ENCODE measurements at places on chromosomes 6 and 20. TPM values are rescaled to one million over a fixed set of nuclear protein-coding genes. Genes with fewer than 3 reads are reported as not detected.

Gene PROKR2
- not detected for total RNA-seq

Gene BHLHE23
- not detected for total RNA-seq

Gene C6orf58
- total RNA-seq, result not detected

Gene BNIP5
- total RNA-seq, result not detected

Gene POU5F1
- total RNA-seq, result 1.3 TPM

Gene MDFI
- total RNA-seq, result 61.3 TPM

Gene KIAA1755
- not detected for total RNA-seq

Gene TTLL9
- under 0.01 TPM for total RNA-seq

Gene SLC44A4
- 10.5 TPM for total RNA-seq

Gene CLPSL1
- total RNA-seq, result not detected

Gene SIRT5
- total RNA-seq, result 10.8 TPM

Gene MTRF1L
- total RNA-seq, result 11.3 TPM

Gene CCN6
- not detected for total RNA-seq

Gene RBM24
- 0.13 TPM for total RNA-seq

Gene PBOV1
- not detected for total RNA-seq

Gene METTL24
- total RNA-seq, result not detected

Gene NKAIN2
- under 0.01 TPM for total RNA-seq

Gene MEI4
- total RNA-seq, result not detected

Gene ANGPT4
- total RNA-seq, result not detected

Gene TINAG
- total RNA-seq, result not detected

Gene THBS2
- 3.6 TPM for total RNA-seq

Gene C20orf144
- not detected for total RNA-seq

Gene NHLRC1
- 1.8 TPM for total RNA-seq

Gene ALDH8A1
- 1.1 TPM for total RNA-seq

Gene SLC26A8
- total RNA-seq, result not detected

Gene GPR6
- not detected for total RNA-seq

Gene COL19A1
- not detected for total RNA-seq

Gene KCNS1
- total RNA-seq, result 0.53 TPM

Gene FILIP1
- total RNA-seq, result under 0.01 TPM

Gene OOEP
- total RNA-seq, result not detected

Gene SIRPB1
- not detected for total RNA-seq

Gene SNAI1
- not detected for total RNA-seq

Gene RAD21L1
- under 0.01 TPM for total RNA-seq

Gene SLC29A1
- total RNA-seq, result 1.8 TPM

Gene TMEM244
- total RNA-seq, result not detected

Gene TAGAP
- total RNA-seq, result under 0.01 TPM

Gene ADGB
- total RNA-seq, result not detected

Measured in bronchial epithelial cell (primary cell).